Fibroblast of skin of right biceps (primary cell): ENCODE measurements at places on chromosomes 1 and 21.

GRCh38 chr1:19495000-19495656 lies 9.8 kb upstream of the CAPZB start:
- DNase-seq: no peak

DNA sequence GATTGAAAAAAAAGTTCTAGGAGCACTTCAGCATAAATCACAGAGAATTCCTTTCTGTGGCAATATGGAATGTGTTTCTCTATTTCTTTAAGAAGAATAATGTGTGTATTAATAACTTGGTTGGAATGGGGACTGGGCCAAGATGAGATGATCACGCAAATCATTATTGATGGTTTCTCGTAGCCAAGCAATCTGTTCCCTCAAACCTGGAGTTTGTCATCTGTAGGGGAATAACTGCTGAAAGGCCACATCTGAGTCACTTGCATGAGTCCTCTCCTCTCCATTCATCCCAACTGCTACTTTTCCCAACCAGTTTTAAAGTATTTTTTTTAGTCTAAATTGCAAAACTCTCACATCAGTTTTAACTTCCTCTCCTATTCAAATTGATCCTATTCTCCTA lies 480.4 kb downstream of the PLPP3 start:
- peak; percentile 99 for DNase-seq

- DNase-seq: no peak
Measured at GRCh38 chr1:9256332-9256731, 21.8 kb downstream of the H6PD start.

DNA sequence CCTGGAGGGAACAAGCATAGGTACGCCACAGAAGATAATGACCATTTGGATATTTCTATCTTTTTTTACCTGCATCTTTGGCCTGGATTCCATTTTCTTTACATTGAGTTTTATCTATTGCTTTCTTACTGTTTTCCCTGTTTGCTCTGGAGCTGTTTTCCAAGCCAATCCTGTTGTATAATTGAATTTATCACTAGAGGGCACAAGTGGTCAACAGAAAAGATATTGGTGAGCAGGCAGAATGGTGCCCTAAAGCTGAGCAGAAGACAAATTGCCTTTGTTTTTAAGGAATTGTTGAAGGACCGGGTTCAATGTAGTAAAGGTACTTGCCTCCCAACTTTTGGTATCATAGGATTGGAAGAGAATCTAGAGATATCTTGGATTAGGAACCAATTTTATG lies 152.8 kb downstream of the PPP1R12B start:
- peak; percentile 39 for DNase-seq

DNA sequence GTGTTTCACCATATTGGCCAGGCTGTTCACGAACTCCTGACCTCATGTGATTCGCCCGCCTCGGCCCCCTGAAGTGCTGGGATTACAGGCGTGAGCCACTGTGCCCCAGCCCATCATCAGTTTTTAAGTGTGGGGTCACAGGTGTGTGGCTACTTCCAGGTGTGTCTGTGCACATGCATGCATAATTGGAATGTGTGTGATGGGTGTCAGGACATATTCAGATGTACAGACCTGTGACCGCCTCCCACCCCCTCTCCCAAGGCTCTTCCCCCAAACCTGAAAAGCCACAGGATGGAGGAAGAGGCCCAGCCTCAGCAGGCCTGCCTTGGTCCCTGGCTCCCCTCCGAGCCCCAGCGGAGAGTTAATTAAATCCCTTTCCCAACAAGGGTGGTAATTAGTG lies 37.3 kb upstream of the CSF3R start:
- DNase-seq: no peak

DNA sequence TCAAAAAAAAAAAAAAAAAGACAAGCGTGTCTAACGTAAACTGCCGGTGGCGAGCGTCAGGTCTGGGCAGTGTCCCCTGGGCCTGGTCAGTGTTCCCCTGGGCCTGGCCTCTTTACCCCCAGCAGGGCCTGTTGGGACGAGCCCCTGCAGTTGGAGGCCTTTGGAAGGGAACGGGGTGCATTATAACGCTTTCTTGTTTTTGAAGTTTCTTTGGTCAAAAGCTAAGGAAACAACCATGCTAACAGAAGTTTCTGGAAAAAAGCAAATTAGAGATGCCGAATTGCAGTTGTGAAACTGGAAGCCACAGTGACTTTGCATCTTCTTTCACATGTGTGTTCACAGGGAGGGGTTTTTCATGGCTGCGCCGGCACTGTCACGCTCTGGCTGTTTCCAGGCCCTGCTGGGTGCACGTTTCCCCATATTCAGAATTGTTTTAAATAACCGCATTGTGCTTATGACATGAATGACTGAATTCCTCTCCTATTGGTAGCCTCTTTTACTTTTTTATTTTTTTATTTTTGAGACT lies 16.0 kb downstream of the RRP1 start:
- DNase-seq: no peak

DNA sequence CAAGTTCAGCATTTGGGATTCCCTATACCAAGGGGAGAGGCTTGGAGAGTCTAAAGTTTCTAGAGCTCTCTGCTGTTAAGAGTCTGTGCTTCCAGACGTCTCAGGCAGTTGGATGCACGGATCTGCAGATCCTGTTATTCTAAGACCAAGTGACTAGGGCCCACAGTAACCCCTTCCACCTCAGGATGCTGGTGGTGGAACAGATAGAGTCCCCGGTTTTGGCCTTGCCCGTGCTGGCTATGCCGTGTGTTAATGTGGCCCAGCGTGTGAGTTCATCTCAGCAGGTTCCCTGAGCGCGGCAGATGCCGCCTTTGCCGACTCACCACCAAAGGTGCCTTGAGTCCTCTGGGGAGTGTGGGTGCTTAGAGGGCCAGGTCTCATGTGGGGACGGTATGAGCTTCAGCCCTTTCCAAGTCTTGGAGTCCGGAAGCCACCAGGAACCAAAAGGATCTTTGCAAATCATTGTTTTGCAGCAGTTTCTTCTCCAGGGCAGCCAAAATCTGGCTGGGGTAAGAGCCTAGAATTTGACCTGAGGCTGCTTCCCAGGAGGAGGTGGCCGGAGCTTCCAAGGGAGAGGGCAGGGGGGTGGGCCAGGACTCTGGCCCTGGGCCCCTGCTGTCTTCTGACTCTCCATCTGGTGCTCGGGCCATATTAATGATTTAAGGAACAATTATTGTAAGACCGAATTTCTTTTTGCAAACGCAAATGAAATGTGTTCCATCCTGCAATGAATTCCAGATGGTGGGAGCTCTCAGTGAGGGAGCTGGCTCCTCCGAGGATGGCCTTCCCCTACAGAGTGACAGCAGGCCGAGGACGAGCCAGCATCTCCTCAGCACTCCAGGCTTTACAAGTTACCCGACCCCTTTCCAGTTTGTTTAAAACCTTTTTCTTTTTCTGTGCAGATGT lies 205.7 kb downstream of the FOXD2 start:
- DNase-seq: no peak

DNA sequence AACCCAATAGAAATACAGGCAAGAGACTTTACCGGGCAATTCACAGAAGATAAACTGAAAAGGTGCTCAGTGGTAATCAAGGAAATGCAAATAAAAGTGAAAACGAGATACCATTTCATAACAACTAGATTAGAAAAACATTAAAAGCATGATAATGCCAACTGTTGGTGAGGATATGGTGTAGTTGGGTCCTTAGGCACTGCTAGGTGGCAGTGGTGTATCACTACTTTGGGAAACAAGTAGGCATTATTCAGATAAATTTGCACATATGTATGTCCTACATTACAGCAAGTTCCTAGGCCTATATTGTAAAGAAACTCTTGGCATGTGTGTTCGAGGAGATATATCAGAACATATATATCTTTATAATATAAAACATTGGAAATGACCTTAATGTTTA lies 31.0 kb downstream of the AZIN2 start:
- DNase-seq: no peak
